Activated CD8-positive, alpha-beta memory T cell treated with anti-CD3 and anti-CD28 coated beads for 48 hours (primary cell): ENCODE measurements at places on chromosomes 12 and 14.

- DNase-seq: no peak
Measured at GRCh38 chr14:89365061-89365801, 51.8 kb downstream of the FOXN3 start.

- no peak for DNase-seq
Measured at GRCh38 chr14:94598506-94598815, 13.7 kb upstream of the SERPINA3 start.

DNA sequence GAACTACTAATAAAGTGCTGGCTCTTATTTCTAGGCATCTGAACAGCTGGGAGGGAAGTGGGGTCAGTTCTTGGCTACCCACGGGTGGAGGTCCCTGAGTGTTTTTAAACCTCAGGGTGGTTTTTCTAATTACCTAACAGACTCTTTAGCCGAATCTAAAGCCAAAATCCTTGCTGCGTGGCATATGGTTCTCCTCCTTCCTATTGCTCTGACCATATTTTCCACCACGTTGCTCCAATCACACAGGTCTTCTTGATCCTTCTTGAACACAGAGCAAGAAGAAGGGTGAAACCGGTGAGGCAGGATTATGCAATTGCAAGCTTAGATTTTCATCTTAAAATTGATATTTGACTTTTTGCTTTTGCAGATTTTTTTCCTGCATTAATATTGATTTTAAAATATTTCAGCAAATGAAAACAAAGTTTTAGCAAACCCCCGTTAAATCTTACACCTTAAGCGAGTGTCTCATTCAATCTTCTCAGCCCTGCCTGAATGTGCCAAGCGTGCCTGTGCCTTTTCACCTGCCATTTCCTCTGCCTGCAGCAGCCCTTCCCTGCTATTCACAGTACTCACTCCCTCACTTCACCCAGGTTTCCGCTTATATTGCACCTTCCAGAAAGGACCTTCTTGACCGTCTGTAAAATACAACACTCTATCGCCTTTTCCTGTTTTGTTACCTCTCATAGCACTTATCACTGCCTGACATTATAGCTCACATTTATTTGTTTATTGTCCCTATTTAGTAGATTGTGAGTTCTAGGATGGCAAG lies 506.0 kb downstream of the DIO2 start:
- DNase-seq: no peak

DNA sequence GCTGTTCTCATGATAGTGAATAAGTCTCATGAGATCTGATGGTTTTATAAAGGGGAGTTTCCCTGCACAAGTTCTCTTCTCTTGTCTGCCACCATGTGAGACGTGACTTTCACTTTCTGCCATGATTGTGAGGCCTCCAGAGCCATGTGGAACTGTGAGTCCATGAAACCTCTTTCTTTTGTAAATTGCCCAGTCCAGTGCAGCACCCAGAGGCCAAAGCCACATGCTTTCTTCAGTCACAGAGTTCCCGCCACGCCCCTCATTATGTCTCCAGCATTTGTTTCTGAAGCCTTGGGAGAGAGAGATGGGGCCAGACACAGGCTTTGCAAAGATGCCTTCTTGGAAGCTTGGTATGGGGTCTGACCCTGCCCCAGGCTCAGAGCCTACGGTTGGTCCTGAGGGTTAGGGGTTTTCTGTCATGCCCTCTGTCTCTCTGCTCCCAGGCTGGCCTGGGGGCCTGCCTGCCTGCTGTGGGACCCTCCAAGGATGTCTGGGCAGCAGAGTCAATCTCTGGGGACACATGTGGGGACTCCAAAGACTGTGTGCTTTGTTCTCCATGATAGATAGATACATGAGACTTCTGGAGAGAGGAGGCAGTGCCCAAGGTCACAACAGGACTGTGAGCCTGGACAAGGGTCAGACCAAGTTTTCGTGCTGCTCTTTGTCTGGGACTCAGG lies 114.1 kb upstream of the PRMT8 start:
- DNase-seq: no peak

DNA sequence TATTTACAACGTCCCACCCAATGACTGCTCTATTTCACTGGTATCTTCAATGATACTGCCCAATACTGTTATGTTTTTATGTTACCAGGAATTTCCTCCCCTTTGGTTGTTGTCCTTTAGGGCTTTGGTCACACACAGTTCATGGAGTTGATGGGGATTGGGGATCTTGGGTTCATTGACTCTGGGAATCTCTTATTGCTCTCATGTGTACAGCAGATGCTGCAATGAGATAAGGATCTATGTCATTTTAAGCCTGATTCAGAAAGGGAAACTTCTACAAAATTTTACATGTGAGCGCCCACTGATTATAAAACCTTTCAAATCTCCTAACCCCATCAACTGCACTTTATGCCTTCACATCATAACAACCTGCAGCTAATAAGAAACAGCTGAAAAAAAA lies 67.2 kb downstream of the FAR2 start:
- no peak for DNase-seq

DNA sequence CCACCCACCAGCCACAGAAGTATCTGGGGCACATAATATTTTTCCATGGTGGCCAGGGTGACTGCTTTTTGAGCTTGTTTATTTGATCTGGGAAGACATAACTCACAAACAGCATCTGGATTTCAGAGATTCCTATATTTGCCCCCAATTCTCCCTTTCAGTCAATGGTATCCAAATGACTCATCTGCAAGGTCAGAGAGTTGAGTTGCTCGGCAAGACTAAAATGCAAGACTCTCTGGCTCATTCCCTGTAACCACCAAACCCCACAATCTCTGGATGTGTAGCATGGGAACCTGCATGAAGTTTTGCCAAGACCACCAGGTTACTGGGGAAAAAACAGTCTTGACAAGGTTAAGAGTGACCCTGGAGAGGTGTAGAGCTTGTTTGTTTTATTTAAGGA lies 174.9 kb upstream of the FAR2 start:
- no peak for DNase-seq

- DNase-seq: no peak
Measured at GRCh38 chr12:104420868-104421267, 35.9 kb upstream of the CHST11 start.

GRCh38 chr12:110203546-110203945 lies 77.5 kb upstream of the ATP2A2 start:
- no peak for DNase-seq

DNA sequence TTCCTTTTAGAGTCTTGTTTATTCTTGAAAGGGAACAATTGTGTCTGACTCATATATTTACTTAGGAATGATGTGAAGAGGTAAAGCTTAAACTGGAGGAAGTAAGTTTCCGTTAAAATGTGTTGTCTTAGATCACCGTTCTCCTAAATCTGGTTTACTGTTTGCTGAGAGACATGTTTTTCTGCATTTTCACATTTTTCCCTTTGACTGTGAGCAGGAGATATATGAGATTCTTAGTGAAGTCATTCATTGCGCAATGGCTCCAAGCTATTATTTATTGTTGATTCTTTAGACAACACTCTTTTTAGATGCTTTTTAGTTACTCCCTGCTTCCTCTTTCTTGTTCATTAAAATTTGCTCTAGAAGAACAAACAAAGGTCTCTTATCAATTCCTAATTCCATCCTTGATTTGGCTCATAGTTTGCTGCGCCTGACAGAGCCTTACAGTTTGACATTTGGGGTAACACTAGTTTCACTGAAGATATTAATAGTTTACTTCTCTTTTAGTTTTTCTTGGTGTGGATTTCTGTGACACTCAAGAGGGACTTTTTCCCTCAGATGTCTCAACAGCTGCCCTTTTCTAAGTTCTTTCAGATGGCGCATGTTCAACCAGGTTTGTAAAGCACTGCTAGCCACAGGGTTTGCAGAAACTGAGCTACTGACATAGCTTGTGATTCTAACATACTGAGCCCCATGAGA lies 11.4 kb downstream of the CLECL1 start:
- DNase-seq: no peak

GRCh38 chr12:65598688-65599087 lies 225.6 kb upstream of the HMGA2 start:
- no peak for DNase-seq

GRCh38 chr12:69091442-69092017 lies 147.8 kb upstream of the CPSF6 start:
- DNase-seq: no peak

DNA sequence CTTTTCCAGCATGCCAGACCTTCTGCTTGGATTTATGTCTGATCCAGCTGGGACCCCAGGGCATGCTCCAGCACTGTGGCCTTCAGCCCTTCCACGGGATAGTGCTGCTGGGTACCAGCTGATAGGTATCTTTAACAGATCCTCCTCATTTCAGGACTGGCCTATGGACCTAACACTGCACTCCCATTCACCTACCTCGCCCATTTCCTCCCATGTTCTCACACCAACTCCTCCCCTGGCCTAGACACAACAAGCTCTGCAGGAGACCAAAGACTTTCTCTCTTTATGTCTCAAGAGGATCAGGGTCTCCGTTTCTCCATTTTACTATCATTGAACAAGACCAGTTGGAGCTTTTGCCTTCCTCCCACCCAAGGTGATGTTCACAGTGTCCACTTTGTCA lies 140.0 kb upstream of the TMCC3 start:
- no peak for DNase-seq

DNA sequence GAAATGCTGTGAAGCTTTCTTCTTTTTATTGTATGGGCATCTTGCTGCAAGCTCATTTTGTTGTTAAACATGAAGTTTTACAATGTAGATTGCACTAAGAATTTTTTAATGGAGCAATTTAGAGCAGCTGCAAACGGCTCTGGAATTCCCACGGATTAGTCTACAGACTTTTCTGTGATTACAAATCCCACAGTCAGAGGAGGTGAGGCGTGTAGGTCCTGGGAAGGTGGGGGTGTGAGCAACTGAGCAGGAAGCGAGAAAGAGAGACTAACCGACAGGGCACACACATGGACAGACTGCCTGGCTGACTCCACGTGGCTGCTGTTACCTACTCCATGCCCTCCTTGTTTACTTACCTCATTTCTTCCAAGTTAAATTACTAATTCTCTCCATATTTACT lies 348.5 kb downstream of the NPAS3 start:
- DNase-seq: no peak

DNA sequence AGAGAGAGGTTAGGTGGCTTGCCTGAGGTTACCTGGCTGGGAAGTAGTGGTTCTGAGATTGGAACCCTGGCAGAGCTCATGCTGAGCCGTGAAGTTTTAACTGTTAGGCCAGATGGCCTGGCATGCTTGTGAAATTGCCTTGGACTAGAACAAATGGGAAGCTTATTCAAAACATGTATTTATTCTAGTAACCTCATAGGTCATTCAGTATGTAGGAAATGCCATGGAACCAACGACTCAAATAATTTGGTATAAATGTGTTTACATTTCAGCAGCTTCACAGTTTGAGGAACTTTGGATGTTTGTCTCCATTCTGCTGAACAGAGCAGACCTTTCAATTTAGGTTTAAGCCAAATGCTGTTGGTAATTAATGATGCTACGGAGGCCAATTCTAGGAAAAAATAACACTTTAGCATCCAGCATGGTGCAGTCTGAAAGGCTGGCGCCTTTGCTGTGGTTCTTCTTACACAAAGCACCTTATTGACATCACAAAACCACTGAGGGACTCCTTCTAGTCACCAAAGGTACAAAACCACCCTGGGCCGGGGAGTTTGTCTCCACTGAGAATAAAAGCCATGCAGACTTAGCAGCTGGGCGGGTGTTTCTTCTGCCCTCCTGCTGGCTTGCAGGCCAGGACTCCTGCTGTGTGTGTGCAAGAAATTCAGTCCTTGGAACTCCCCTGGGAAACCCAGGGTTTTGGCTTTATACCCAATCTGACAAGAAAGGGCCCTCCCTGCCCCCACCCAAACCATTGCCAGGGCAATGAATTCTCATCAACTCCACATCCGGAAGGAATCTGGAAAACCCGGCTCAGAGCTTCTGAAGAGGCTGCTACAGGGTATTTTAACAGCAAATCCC lies 64.2 kb downstream of the ELK3 start:
- DNase-seq: no peak

DNA sequence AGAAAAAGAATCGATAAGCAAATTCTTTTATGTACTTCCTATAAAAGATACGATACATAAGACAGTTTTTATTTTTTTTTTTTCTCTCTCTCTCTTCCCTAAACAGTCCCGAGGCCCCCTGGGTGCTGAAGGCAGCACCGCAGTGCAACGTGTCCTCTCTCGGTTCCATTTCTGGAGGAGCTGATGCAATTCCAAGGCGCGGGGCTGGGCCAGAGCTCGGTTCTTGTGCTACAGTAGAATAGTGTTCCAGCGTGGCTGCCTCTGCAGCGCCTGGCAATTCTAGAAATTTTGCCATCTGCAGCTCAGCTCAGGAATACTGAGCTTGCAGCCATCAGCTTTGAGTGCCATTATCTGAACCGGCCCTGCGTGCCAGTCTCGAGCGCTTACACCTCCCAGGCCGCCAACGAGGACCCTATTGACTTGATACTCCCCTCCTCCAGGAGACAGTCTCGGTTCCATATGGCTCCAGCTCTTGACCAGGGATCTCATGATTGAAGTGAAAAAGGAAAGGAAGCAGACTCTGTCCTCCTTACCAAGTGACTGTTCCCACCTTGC lies 630 bp downstream of the ALDH1L2 start:
- DNase-seq: no peak

- no peak for DNase-seq
Measured at GRCh38 chr12:66321435-66321834, 19.1 kb downstream of the HELB start.

- DNase-seq: no peak
Measured at GRCh38 chr12:107948391-107948945, 174.0 kb downstream of the ASCL4 start.

DNA sequence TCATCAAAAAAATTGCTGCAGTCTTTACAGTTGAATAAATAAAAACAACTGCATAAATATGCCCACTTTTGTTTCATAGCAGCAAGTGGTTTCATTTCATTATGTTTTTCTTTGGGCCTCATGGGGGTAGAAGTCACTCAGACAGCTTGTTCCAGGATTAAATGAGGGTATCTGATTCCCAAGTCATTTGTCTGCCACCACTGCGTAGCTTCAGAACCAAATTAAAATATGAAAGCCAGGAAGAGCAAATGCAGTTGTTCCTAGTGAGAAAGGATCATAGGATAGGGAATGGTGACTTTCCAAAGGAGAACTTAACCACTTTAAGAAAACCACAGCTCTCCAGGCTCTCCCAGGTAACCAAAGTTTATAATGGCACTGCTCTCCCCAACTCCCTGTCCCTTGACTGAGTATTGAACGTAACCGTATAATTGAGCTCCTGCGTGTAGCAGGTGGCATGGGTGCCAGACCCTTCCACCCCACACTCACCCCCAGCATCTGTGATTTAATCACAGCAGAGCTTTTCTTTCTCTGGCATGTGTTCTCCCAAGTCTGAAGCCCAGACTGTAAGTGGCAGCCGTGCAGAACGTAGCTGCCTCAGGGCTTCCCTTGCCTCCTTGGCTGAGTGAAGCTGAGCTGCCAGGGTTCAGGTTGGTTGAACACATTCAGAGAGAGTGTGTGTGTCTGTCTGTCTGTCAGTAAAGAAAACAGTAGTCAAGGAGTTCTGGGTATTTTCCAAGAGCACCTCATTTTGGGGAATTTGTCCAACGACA lies 11.3 kb upstream of the KCNH3 start:
- DNase-seq: no peak

DNA sequence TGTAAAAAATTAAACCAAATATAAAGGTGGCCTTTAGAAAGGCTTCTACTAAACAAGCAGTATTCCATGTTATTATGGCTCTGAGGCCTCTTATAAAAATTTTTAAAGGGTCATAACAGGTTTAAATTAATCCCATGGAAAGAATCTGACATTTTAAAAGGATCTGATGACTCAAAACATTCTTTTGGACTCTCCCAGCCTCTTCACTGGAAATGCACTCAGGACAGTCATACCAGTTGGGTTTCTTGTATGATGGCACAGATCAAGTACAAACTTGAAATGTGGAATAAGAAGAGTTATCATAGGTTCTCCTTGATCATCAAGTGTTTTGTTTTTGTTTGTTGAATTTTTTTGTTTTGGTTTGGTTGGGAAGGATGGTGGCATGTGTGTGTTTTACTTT lies 50.8 kb downstream of the PPP2R5E start:
- DNase-seq: no peak
